ENCODE measurements at places on chromosomes 2 and 18.

- H3K27me3 ChIP-seq: no peaks in the 10 kb centered on the region
- no peaks in the 10 kb centered on the region for H3K4me1 ChIP-seq
- H3K36me3 ChIP-seq: no peaks in the 10 kb centered on the region
Observed at GRCh38 chr18:22267225-22267624, 97.8 kb downstream of the GATA6 start.

- H3K27ac ChIP-seq: no peak overlapping the region
- no peaks in the 10 kb centered on the region for H3K36me3 ChIP-seq
- no peak for DNase-seq
- no peaks in the 10 kb centered on the region for H3K4me1 ChIP-seq
- H3K27me3 ChIP-seq: no peaks in the 10 kb centered on the region
Observed at GRCh38 chr2:127193967-127194280, 26.2 kb downstream of the CYP27C1 start.

GRCh38 chr2:538646-539045 is 138.6 kb downstream of the TMEM18 start:
- no peak overlapping the region for H3K27ac ChIP-seq
- H3K4me3 ChIP-seq: no peak overlapping the region
- no peaks in the 10 kb centered on the region for H3K27me3 ChIP-seq
- no peaks in the 10 kb centered on the region for H3K36me3 ChIP-seq
- no peaks in the 10 kb centered on the region for H3K4me1 ChIP-seq

DNA sequence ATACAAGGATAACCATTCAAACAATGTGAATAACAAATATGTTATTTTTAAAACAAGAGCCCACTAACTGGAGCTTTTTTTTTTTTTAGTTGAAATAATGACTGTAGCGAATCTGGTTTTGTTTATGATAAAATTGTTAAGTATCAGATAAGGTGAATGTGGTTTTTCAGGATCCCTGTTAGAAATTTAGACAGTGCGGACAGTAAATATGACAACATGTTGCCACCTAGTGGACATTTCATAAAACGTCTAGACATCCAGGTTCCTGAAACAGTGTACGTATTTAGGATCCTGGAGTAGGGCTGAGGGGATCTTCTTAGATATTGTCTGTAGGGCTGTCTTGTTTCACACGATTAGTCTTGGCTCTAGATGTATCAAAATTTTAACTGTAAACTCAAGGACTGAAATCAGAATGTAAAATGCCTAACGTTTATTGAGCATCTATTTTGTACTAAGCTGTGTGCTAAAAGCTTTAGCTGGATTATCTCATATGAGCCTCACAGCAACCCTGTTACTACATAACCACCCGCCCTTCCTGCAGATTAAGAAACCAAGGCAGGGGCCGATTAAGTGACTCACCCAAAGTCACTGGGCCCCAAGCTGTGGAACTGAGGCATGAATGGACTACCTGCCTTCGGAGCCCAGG is 23.9 kb upstream of the CCDC68 start:
- no peak overlapping the region for H3K27ac ChIP-seq
- DNase-seq: no peak
- no peaks in the 10 kb centered on the region for H3K27me3 ChIP-seq
- no peaks in the 10 kb centered on the region for H3K4me1 ChIP-seq
- no peaks in the 10 kb centered on the region for H3K36me3 ChIP-seq
- H3K4me3 ChIP-seq: no peak overlapping the region

DNA sequence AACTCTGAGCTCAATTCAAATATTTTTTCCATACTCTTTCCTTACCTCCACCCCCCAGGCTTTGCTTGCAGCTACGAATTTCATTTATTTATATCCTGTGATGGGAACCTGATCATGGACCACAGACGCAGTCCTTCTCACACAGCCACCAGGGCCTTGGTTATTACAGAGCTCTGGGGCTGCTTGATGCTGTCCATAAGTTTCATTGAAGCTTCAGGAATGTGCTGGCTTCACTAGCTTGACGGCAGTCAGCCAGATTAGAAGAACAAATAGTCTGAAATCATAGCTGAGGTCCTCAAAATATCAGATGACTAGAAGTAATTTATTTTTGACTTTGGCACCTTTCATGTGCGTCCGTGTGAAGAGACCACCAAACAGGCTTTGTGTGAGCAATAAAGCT is 104.9 kb downstream of the VWA3B start:
- no peaks in the 10 kb centered on the region for H3K27me3 ChIP-seq
- no peaks in the 10 kb centered on the region for H3K36me3 ChIP-seq

DNA sequence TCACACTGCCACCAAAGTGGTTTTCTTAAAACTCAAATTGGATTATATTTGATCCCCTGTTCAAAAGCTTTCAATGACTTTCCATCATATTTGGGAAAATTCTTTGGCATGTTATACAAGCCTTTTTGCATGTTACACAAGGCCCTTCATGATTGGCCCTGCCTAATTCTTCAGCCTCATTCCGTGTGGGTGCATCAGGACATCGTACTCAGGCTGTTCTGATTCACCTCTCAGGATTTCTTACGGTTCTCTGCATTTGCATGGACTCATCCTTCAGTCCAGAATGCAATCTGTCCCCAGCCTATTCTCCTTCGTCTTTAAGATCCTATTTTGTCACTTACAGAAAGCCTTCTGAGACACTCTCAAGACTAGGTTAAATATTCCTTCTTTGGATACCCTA is 107.8 kb downstream of the LYPD1 start:
- DNase-seq: no peak
- H3K27me3 ChIP-seq: no peaks in the 10 kb centered on the region
- no peaks in the 10 kb centered on the region for H3K4me1 ChIP-seq
- no peaks in the 10 kb centered on the region for H3K36me3 ChIP-seq
- H3K4me3 ChIP-seq: no peak overlapping the region
- H3K27ac ChIP-seq: no peak overlapping the region

GRCh38 chr2:117940436-117940835 is 73.4 kb downstream of the CCDC93 start:
- no peaks in the 10 kb centered on the region for H3K27me3 ChIP-seq
- no peak for DNase-seq
- no peak overlapping the region for H3K4me3 ChIP-seq
- no peak overlapping the region for H3K27ac ChIP-seq
- peaks cover 40% of the 10 kb centered on the region for H3K36me3 ChIP-seq

Data from esophagus squamous epithelium (tissue), 5 donors.